ENCODE measurements at places on chromosomes 1 and 21.

DNA sequence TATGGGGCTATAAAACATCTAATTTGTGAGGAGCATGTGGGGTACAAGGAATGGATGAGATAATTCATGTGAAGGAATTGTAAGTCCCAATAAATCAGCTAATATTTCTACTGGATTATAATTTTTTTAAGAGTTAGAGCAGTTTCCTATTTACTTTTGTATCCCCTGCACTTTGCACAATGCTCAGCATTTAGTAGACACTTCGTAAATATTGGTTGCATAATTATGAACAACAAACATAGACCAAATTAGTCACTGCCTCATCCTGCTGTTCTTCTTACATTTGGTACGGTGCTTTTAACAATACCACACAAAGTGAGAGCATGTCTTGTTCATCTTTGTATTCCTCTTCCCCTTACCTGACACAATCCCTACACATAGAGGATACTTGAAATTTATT lies 27.1 kb upstream of the RRP15 start:
- no peak for ATAC-seq

DNA sequence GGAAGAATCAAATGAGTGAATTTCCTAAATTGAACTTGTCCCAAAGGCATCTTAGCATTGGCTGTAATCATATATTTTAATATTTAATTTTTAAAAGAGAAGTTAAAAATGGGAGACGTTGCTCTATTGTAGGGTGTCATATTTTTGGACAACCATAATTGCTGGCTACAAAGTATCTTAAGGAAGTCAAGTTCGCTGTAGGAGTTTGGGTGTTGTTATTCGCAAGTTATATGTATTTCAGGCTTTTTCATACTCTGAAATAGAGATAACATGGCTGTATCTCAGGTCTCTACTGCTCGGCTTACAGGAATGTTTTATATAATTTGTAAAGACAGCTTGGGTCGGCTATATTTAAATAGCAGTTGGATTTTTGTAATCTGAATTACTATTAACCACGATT lies 852 bp downstream of the TMEM50A start:
- no peak for ATAC-seq

DNA sequence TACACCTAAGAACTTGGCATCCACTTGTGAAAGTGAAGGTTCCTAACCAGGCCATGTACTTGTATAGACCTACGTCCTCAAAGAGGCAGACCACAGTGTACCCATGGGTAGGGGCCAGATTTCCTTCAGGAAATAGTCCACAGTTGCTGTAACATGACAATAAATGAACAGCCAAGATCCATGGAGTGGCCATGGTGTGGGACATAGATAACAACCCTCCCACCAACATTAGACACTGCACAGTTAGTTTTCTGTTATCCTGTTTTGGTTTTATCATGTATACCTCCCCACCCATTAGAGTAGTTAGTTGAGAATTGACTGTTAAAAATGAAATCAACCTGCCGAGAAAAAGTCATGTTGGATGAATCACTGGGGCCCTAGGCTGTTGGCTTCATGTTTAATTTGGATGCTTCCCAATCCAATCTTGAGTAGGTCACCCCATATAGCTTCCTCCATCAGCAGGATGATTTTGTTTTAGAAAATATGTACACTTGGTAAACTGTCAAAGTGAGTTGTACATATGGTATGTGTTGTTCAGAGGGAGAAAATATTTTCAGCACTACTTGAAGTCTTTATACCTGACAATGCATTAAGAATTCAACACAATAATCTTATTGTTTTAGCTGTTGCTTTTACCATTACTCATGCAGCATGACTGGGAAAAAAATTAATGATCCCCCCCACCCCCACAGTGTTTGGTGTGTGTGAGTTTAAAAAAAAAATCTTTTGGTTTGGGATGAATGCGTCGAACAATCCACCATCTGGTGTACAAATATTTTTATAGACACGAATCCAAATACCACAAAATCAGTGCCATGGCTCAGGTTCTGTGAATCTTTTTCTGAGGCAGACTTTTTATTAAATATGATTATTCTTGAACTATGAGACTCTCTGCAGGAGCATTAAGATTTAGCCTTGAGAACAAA lies 88.3 kb upstream of the ARHGAP29 start:
- peak; percentile 91 for ATAC-seq

GRCh38 chr21:39715804-39716397 lies 29.1 kb upstream of the IGSF5 start:
- peak; percentile 29 for ATAC-seq

DNA sequence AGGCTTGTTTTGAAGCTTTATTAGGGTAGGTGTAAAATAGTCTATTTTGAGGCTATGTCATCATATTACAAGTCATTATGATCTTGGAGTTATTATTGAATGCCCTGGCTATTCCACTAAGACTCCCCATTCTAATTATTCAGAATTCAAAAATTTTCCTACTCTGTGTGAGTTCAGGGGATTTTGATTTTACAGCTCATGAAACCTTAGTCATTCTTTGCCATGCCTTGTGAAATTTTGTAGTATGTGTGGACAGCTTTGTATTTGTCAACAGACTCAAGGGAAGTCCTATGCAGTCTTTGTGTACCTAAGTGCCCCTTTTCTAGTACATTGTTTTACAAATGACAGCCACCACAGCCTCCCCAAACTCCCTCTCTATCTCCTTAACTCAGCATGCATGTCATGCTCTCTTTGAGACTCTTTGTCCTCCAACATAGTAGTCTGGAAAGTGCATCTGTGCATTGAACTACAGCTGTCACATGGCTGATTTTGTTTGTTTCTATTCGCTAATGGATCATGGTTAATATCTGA lies 28.0 kb downstream of the CD1D start:
- ATAC-seq, result no peak

GRCh38 chr1:117673405-117673804 lies 67.6 kb downstream of the TENT5C start:
- no peak for ATAC-seq

- no peak for ATAC-seq
These were observed 416.0 kb downstream of the PCP4 start for GRCh38 chr21:40282912-40283886.

GRCh38 chr1:53137729-53138128 lies 4.7 kb downstream of the SLC1A7 start:
- no peak for ATAC-seq

GRCh38 chr1:182121787-182122186 lies 60.3 kb upstream of the ZNF648 start:
- ATAC-seq, result peak; percentile 20

DNA sequence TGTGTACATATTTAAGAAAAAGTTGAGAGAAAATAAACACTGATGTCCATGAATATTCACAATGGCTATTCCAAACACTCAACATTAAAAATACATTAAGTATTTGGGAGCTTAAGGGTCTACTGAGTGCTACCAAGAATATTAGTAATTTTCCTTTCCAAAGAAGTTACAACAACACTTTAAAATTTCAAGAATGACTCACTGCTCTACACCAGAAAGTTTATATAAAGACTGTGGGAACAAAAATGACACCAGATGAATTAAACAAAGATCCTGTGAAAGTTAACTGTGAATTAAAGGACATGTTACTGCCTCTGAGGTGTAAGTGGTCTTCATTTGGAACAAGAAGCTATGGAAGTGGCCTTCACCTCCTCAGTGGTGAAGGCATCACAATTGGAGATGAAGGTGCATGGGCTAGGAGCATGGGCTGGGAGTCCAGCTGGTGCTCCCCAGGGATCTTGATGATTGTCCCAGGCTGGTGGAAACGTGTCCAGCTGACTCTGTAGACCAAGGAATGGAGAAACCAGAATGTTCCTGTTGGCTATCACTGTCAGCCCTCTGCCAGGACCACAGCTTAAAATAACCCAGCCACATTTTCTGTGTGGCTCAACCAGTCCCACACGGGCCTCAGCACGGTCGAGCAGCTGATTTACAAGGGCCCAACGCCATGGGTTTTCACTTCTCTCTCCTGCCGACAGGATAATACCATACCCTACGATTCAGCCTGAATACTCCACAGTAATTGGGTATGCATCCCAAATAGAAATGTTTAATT lies 28.8 kb downstream of the TAF5L start:
- ATAC-seq, result no peak

All from esophagus mucosa (tissue), 1 donor.